Aorta (tissue), 5 donors: ENCODE measurements at places on chromosomes 2 and 18. TPM values are rescaled to one million over a fixed set of nuclear protein-coding genes. Genes with fewer than 3 reads are reported as not detected.

DNA sequence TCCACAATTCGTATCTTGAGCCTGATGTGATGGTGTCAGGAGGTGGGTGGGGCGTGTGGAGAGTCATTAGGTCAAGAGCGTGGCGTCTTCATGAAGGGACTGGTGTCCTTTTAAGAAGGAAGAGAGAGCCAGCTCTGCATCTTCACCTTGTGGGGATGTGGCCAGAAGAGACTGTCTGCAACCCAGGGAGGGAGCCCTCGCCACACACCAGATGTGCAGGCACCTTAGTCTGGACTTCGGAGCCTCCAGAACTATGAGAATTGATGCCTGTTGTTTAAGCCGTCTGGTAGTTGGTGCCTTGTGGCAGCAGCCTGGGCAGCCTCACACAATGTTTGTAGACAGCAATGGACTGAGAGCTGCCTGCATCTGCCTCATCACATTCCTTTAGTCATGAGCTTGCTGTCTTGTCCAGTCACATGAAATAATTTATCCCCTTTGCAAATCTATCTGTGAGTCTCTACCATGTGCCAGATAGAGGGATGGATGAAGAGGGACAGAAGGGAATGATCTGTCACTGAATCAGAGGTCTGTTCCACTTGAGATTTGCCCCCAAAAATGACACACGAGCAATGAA, 61.0 kb downstream of the MYT1L start:
- no peak for DNase-seq

DNA sequence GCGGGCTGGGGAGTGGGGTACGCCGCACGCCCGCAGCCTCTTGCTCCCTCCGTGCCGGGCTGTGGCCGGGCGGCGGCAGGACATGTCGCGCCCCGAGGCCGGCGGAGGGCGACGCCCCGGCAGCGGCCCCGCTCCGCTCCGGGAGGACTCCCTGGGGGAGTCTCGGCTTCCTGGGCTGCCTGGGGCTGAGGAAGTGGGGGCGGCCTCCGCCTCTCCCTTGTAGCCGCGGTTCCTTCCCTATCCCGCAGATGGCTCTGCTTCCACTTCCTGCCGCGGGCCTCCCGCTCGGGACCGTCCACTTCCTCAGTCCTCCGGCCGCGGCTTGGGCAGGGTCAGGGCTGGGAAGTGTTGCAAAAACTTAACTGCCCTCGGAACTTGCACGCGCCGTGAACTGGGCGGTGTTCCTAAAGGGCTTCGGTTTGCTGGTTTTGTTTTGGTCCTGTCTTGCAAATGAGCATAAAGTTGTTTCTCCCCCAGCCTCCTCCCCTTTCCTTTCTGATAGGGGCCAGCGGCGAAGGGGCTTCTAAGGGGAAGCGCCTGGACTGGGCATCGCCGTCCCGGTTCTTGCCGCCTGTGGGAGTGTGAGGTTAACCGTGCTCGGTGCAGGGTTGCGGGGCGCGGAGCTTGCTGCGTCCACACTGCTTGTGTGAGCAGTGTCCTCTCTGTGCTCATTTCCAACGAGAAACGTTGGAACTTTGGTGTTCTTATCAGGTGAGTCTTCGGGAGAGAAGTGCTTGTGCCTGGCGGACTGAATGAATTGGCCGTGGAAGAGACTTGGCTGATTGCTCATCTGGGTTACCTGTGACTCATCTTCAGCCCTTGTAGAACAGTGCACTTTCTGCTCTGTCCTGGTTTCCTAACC, 600 bp downstream of the RALB start:
- peak; percentile 93 for DNase-seq

ZEB2 gene
- total RNA-seq, result 174 TPM

TBR1 gene
- total RNA-seq, result not detected

GPR35 gene
- total RNA-seq, result 3.9 TPM

RND3 gene
- total RNA-seq, result 67.0 TPM
